ENCODE measurements at places on chromosomes 11 and 22. TPM values are rescaled to one million over a fixed set of nuclear protein-coding genes. Genes with fewer than 3 reads are reported as not detected.

DNA sequence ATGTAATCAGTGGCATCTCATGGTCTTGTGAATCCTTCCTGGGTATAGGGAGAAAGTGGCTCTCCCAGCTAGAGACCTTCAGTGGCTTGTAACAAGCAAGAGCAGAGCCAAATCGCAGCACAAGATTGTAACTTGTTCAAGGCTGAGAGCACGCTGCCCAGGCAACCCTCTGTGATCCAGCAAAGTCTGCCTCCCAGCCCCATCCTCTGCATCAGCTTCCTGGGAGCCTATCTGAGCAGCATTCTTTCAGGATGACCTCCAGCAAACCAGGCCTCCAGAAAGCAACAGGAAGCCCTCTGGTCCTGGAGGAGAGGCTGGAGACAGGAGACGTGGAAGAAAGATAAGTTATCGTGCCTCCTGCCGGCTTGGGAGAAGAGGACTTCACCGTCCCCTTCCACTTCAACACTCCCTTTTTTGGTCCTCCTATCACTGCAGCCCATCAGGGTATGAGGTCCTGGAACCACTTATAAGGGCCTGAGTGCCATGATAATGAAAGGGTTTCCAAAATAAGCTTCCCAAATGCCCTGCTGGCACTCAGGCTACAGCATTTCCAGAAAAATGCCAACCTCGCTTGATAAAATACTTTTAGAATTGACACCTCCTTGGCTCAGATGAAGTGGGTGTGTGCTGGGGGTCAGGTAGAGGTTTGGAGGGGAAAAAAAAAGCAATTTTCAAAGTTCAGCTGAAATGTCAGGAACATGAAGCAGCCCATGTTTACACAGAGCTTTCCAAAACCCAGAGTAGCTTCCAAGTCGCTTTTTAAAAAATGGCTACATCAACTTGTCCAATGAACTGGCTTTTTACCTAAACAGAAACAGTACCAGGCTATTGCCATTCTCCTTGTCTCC lies 80.2 kb downstream of the PLEKHA7 start:
- ATAC-seq = no peak

DNA sequence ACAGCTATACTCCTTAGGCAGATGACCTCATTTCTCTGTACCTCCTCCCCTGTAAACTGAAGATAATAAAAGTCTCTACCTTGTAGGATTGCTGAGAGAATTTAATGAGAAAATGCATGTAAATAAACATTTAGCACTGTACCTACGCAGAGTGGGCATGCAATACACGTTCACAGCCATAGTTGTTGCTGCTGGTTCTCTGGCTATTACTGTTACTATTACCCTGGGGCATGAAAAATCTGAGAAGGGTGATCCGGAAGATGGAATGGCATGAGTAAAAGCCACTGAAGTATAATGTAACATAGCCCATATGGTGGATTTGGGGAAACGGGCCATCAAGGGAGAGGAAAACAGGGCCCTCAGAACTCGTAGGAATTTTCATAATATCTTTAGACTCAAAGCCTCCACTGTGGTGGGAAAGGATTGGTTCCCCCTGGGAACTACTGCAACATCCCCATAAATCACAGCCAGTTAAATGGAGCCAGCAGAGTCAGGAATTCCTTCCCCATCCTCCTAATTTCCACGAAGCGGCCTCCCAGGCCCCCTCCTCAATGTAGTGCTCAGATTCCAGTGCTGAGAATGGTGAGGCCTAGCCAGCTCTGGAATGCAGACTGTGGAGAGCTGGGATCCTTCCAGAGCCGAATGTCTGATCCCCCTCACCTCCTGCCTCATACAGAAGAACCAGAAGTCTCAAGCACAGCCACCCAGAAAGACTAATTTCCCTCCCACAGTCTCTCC lies 205.3 kb downstream of the MN1 start:
- no peak for ATAC-seq

DNA sequence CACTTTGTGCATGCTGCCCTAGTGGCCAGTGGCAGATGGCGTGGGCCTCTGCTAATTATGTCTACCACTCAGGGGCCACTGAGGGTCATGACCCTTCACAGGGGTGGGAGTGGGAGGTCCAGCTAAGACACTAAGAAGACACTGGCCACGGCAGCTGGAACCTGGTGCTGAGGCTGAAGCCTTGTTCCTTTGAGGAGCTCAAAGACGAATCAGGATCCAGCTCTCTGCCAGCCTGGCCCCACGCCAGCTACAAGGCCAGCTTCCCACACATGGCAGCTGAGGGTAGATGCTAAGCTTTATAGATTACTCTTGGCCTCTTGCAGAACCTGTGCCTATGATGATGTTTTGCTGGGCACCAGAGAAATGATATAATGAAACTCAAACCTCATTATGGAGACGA lies 226.3 kb downstream of the DSCAML1 start:
- no peak for ATAC-seq

DNA sequence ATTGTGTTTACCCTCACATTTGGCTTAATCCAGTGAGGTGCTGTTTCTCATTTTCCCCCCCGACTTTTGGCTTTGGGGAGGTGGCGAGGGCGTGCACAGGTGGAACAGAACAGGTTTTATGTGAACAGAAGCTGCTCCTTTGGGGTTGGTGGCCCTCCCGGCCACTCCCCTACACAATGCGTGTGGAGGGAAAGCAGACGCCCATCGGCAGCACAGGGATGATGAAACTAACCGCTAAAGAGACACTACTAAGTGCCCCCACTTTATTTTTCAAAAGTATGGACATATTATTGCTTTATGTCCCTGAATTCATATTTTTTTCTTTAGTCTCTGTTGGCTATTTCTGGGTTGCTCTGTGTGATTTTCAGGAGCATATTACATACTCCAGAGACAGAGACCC lies 160.9 kb downstream of the ENTHD1 start:
- no peak for ATAC-seq

DNA sequence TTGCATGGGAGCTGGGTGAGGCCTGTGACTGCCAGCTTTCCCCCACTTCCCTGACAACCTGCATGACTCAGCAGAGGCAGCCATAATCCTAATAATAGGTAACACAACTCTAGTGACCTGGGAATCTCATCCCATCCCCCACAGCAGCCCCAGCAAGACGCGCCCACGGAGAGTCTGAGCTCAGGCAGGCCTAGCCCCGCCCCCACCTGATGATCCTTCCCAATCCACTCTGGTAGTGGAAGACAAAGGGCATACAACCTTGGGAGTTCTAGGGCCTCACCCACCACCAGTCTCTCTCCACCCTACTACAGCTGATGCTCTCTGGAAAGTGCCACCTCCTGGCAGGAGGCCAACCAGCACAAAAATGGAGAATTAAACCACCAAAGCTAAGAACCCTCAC lies 60.3 kb downstream of the CWF19L2 start:
- no peak for ATAC-seq

- no peak for ATAC-seq
These were observed 38.7 kb downstream of the SYT13 start for GRCh38 chr11:45247433-45247832.

- no peak for ATAC-seq
These were observed 23.4 kb upstream of the CELSR1 start for GRCh38 chr22:46560696-46561295.

DNA sequence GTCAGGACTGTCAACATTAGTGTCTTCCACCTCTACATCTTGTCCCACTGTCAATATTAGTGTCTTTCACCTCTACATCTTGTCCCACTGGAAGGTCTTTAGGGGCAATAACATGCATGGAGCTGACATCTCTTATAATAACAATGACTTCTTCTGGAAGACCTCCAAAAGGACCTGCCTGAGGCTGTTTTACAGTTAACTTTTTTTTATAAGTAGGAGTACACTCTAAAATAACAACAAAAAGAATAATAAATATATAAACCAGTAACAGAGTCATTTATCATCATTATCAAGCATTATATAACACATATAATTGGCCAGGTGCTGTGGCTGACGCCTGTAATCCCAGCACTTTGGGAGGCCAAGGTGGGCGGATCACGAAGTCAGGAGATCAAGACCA lies 57.5 kb downstream of the PAK1 start:
- no peak for ATAC-seq

- ATAC-seq = no peak
These were observed 2.6 kb upstream of the NAALADL1 start for GRCh38 chr11:65060913-65061408.

- ATAC-seq = no peak
These were observed 265.1 kb downstream of the FAM76B start for GRCh38 chr11:95524314-95525036.

DNA sequence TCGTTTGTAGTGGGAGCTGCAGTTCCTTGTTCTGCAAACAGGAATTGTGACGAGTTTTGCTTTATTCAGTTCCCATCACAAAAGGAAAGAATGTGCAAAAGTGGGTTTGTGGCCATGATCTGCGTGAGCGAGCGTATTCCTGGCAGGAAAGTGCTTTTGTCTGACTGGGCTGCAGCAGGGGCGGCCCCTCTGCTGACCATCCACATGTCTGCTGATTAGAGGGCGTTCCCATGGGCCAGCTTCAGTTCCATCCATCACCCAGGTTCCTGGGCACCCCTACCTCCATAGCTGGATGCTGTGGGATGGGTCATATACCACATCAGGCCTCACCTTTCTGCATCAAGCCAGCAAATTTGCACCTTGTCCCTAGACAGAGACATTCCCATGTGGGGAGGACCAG lies 28.9 kb upstream of the GAL start:
- ATAC-seq = no peak

- no peak for ATAC-seq
These were observed 3.1 kb upstream of the TNNT3 start for GRCh38 chr11:1916132-1916985.

DNA sequence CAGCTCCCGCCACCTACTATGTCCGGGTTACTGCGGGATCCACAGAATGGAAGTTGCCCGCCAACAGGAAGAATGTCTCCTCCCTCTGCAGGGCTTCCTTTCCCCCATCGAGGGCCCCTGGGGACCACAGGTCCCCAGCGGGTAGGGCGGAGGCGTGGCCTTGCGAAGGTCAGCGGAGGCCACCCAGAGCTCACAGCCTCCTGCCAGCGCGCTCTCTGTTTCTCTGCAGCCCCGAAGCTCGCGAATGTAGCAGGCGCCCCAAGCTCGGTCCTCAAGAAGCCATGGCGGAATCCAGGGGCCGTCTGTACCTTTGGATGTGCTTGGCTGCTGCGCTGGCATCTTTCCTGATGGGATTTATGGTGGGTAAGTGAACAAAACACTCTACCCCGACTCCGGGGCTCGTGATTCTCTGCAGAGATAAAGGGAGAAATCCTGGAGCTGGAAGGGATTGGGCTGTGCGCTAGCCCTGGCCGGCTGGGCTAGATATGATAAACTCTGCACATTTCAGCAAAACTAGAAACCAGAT lies at the start of gene NAALAD2:
Gene NAALAD2 (plus strand): TSS at position 186 of the 526 bp plus-strand sequence. CDS start 96 bp downstream, at position 282.
- ATAC-seq = peak; percentile 76

GRCh38 chr11:48063424-48063978 lies 83.1 kb downstream of the PTPRJ start:
- ATAC-seq = peak; percentile 91

DNA sequence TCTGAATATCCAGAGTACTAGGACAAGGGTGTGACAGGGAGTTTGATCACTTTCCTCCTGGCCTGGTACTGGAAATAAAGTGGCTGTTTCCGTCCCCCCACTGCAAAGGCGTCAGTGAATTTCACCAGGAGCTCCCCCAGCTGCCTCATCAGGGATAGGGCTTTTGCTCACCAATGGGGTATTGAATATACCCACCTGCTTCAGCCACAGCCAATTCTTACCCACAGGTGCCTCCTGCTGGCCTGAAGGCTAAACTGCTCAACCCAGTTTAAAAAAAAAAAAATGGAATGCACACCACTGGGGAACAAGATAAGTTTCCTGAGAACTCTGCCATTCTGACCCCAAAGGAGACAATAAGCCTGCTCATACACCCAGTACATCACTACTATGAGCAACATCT lies 65.3 kb upstream of the MS4A8 start:
- no peak for ATAC-seq

GRCh38 chr22:28106617-28107016 lies 187.6 kb upstream of the PITPNB start:
- no peak for ATAC-seq

DNA sequence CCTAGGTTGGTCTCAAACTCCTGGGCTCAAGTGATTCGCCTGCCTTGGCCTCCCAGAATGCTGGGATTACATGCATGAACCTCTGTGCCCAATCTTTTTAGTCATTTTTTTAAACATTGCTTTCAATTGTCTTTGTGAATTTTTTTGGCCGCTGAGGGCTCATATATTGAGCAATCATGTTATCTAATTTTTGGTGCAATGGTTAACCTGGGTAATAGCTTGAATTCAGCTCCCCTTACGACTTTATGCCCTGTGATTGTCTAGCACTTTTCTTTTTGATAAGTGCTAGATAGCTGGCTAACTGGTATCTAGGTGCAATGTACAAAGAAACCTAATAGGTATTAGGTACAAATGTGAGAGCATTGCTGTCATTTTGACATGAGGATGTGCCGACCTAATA lies 35.3 kb upstream of the CAT start:
- ATAC-seq = no peak

- peak; percentile 26 for ATAC-seq
These were observed 40.0 kb downstream of the AMBRA1 start for GRCh38 chr11:46553814-46554212.

- no peak for ATAC-seq
These were observed 29.3 kb upstream of the PPP2R1B start for GRCh38 chr11:111795334-111795985.

- no peak for ATAC-seq
These were observed 26.7 kb downstream of the ZBTB16 start for GRCh38 chr11:114085965-114086793.

DNA sequence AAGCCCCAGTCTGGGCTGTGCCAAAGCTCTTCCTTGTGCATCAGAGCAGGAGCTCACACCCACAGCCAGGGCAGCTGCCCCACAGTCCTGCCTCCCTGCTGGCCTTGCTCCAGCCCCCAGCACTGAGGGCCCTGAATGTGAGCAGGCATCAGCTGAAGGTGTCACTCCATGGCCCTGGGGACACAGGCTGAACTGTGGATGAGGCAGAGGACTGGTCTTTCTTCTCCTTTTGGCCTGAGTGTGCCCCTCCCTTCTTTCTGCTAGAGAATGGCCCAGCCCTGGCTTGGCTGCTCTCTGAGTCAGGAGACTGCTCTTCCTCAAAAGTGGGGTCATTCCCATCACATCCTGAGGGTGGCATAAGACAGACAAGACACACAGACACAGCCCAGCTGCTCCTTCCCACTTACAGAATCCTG lies 16.2 kb downstream of the OTOG start:
- no peak for ATAC-seq

GRCh38 chr22:49481659-49482399 lies 345.8 kb downstream of the BRD1 start:
- ATAC-seq = no peak

UBXN1 gene
- 174 TPM for total RNA-seq

CHST1 gene
- total RNA-seq = 2.4 TPM

TLCD5 gene
- total RNA-seq = 8.1 TPM

CYP2R1 gene
- 13.5 TPM for total RNA-seq

MAJIN gene
- total RNA-seq = not detected

NDUFC2 gene
- total RNA-seq = 102 TPM

MEI1 gene
- 0.50 TPM for total RNA-seq

SAA4 gene
- not detected for total RNA-seq

SERHL2 gene
- total RNA-seq = 6.1 TPM

MPZL2 gene
- 12.9 TPM for total RNA-seq

PIH1D2 gene
- total RNA-seq = 1.8 TPM

Measured in gastroesophageal sphincter (tissue), 4 donors.